ENCODE measurements at places on chromosomes 1 and 21. TPM values are rescaled to one million over a fixed set of nuclear protein-coding genes. Genes with fewer than 3 reads are reported as not detected.

The TMEM81 gene
- 1.3 TPM for total RNA-seq

The SDC3 gene
- 35.6 TPM for total RNA-seq

The CHODL gene
- not detected for total RNA-seq

The SPRR1B gene
- total RNA-seq: not detected

The TDRKH gene
- total RNA-seq: 1.1 TPM

The NCF2 gene
- 5.3 TPM for total RNA-seq

The PYHIN1 gene
- total RNA-seq: not detected

The LRRC53 gene
- total RNA-seq: not detected

The NEK2 gene
- 15.0 TPM for total RNA-seq

The TGFB2 gene
- 27.2 TPM for total RNA-seq

The OLFML2B gene
- total RNA-seq: 14.5 TPM

The XCL2 gene
- not detected for total RNA-seq

The DOP1B gene
- 0.80 TPM for total RNA-seq
